CMK (cell line): ENCODE measurements at places on chromosomes 7 and 10.

DNA sequence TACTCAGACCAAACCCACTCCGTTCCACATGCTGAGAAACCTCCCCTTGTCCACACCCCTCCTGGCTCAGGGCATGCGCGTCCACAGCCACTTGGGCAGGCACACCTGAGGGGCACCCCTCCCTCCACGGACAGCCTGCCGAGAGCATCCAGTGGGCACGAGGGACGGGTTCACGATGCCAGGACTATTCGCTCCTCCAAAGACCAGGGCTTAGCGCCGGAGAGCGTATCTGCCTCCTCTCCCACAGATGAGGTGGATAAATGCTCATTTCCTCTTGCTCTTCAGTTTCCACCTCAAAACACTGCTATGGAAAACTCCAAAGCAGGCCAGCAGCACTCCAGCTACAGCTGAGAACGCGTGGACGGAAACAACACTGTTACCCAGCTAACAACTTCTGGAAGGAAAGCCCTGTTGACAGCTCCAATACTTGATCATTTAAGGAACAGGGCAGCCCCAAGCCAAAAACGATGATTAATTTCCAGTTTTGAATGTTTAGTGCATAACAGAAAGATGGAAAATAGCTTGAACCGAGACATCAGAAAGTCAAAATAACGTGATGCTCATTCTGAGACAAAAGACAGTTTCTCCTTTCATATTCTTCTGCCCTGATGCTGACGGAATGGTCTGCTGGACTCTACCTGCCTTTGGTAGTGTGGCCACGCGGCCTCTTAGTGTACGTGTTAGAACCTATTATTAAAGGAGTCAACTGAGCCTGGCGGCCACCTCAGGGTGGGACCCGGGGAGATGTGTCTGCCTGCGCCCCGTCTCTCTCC, 204.7 kb downstream of the DNAJB6 start:
- DNase-seq = no peak

DNA sequence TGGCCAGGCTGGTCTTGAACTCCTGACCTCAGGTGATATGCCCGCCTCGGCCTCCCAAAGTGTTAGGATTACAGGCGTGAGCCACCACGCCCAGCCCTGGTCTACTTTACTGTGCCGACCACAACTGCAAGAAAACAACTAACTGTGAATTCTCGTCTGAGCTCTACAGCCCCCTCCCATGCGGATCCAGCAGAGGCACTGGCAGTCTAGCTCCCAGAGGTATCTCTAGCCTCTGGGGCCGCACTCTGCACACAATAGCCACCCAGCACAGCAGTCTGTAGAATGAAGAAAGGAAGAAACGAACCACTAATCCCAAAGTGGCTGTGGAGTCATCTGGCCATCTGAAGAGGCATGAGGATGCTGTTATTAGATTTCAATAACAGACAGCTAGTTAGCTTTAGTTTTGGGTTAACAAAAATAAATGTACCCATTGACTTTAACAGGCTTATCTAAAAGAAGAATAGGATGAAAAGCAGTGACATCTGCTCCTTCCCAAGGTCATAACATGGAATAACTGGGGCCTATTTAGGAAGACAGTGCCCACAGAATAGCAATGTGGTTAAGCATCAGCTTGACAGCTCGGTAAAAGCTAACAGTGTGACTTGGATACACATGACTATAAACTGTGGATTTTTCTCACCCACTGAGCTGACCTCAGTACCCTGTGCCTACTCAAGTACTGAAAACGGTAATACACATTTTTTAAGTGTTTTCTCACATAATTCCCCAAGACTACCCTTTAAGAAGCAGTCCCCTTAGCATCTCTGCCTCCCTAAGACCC, 131.9 kb downstream of the TNS3 start:
- DNase-seq = no peak

- no peak for DNase-seq
These were observed 733.4 kb downstream of the MAGI2 start for GRCh38 chr7:78720066-78720465.

DNA sequence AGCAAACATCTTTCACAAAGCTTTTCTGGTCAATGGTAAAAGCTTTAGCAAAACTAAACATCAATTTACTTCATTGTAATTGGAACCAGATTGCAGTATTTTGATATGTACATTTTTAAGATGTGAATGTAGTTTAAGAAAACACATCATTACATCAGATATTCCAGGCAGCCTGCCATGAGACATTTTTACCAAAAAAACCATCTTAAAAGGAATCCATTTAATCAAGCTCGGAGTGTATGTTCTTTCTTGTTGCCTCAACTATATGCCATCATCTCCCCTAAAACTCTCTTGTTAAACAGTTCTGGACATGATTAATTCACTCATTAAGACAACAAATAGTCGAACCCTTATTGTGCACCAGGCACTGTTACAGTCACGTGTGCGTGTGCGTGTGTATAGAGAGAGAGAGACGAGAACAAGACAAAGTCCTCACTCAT, 97.5 kb downstream of the UBE2H start:
- DNase-seq = no peak

DNA sequence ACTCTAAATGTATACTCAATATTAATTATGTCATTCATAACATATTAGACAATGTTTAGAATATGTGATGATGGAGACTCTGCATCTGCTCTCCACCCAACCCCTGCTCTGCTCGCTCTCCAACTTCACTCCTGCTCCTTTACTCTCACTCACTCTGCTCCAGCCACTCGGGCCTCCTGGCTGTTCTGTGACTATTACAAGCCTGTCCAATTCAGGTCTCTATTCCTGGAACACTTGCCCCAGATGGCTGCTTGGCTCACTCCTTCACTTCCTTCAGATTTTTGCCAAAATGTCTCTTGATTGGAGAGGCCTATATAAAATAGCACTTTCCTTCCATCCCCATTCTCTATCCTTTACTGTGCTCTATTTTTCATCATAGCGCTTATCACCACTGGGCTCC, 84.8 kb downstream of the HBP1 start:
- DNase-seq = no peak

GRCh38 chr7:774161-775109, 47.4 kb upstream of the PRKAR1B start:
- no peak for DNase-seq

- DNase-seq = no peak
These were observed 11.2 kb downstream of the TUBGCP2 start for GRCh38 chr10:133297504-133297903.

- DNase-seq = no peak
These were observed 72.1 kb downstream of the VOPP1 start for GRCh38 chr7:55500117-55500756.

- DNase-seq = no peak
These were observed 53.5 kb downstream of the ZNF467 start for GRCh38 chr7:149719912-149720335.

DNA sequence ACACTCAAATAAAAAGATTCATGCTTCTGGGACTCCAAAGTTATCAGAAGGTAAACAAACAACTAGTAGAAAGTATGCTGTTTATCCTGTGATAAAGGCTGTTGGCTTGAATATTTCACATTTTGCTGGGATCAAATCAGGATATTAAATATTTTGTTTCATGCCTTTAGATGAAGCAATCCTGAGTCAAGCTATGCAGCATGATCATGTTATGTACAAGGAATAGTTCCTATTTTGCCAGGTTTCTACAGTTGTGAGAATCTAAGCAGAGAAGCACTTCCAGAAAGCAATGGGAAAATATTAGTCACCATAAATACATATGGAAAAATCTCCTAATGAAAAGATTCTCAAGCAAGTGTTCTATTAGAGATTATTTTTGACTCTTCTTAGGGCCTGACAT, 262.8 kb upstream of the PCDH15 start:
- no peak for DNase-seq

GRCh38 chr10:28913436-28914237, 236.3 kb downstream of the BAMBI start:
- no peak for DNase-seq

GRCh38 chr10:131841661-131842139, 59.1 kb upstream of the PPP2R2D start:
- DNase-seq = no peak

DNA sequence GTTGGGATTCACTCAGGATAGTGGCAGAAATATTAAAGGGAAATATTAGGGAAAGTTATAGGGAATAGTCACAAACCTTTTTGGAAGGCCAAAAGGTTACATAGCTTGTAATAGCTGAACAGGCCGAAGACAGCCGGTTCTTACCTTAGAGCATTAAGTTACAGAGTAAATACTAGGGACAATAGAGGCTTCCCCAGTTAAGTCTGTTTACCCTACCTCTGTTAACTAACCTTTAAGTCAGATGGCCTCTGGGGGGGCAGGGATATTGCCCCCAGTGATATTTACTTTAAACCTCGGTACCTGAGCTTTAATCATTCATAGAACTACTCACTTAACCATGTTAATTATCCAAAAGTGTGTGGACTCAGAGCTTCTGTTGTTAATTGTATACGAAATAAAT, 7.4 kb downstream of the POLR1F start:
- DNase-seq = no peak

- DNase-seq = no peak
These were observed 223.9 kb downstream of the TCERG1L start for GRCh38 chr10:131087464-131088215.
